ENCODE measurements at places on chromosomes 12 and 14.

GRCh38 chr12:93176165-93176564, 201.6 kb upstream of the NUDT4 start:
- no peak for DNase-seq

GRCh38 chr14:90398315-90398839, 1.5 kb downstream of the CALM1 start:
- peak; percentile 69 for DNase-seq

- no peak for DNase-seq
Measured at GRCh38 chr12:92462049-92462448, 240.7 kb upstream of the PLEKHG7 start.

- DNase-seq = no peak
Measured at GRCh38 chr12:91845365-91845764, 300.3 kb downstream of the BTG1 start.

DNA sequence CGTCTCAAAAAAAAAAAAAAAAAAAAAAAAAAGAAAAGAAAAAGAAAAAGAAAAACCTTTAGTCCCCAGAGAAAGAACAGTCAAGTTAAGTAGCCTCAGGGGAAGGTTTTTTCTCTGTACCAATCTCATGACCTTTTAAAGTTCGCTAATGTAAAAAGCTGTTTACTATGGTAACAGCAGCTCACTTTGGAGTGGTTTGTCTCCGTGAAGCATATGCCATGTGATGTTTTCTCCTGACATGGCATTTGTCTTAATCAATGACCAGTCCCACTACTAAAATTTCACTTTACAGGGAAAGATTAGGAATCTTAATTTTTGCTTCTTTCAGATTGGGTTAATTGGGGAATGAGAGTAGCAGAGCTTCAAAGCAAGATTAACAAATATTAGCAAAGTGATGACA, 4.3 kb downstream of the RNF212B start:
- no peak for DNase-seq

DNA sequence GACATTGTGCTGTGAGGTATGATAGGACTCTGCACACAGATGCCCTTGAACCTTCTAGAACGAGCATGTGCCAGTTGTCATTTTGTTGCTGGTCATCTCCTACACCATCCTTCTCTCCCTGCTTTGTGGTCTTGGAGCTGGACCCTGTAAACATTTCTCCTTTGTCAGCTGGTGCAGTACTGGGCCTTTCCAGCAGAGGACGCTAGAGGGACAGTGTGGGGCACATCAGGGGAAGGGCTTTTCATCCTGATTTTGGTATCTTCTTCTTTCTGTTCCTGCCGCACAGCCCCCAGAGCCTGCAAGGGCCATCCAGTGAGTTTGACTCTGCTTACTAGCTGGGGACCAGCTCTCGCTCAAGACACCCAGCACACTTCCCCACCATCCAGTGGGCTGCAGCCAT, 484.6 kb downstream of the AACS start:
- no peak for DNase-seq

- peak; percentile 90 for DNase-seq
Measured at GRCh38 chr12:85191-85666, 18.7 kb downstream of the IQSEC3 start.

GRCh38 chr12:105721891-105722290, 391.4 kb downstream of the C12orf75 start:
- no peak for DNase-seq

- DNase-seq = no peak
Measured at GRCh38 chr14:58738876-58739275, 101.1 kb downstream of the DACT1 start.

DNA sequence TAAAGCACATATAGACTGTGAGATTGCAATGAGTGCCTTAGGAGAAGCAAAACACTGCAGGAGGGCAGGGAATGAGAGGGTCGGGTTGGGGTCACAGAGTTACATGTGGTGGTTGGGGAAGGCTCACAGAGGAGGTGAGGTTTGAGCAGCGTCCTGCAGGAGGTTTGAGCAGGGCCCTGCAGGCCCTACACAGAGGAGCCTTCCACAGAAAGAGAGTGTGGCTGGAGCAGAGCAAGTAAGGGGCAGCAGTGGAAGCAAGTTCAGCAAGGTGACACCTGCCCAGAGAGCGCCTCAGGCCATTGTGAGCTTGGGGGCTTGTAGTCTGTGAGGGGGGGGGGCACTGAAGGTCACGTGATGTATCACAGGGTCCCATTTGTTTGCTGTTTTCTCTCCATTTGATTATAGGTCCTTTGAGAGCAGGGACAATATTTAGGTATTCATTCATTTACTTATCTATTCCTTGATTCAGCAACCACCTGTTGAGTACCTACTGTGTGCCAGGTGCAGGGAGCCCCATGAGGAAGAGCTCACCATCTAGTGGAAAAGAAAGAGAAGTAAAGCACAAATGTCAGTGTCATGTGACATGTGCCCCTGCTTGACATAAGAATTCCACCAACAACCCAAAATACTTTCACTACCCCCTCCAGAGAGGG, 56.6 kb downstream of the GALNT16 start:
- DNase-seq = no peak

DNA sequence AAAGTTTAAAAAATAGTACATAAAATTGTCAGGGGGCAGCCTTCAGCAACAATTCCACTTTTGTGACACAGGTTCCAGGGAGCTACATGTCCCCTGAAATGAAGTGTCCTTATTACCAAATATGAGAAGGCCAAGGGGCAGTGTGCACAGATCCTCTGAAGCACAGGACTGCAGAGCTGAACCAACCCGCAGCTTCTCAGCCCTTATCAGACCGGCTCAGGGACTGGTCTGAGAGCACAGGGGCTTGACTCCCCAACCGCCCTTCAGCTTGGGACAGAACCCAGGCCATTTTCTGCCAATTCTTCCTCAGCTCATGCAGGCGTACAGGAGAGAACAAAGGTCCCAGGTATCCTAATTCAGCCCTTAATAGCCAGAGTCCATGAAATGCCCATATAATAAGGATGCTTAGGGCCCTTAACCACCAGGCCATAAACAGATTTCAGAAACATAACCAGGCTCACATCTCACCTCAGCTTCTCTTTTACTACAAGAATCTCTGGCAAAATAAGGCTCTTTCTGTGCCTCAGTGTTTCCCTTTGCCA, 221.3 kb downstream of the ANO2 start:
- no peak for DNase-seq

GRCh38 chr14:70785556-70785955, 23.8 kb downstream of the MAP3K9 start:
- no peak for DNase-seq

DNA sequence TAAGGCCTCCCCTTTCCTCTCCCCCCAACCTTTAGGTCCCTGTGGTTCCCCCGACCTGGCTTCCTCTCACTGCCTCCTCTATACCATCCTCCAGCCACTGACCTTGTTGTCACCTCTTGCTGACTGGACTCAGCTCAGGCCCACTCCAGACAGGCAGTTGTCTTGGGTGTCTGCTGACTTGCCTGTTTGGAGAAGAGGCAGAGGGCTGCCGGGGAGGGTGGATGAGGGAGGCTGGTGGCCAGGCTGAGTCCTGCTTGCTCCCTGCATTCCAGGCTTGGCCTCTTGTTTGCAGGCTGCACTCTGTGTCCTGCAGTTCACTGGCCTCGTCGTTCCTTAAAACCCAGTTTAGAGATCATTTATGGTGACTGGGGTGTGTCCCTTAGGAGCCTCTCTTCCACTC, 31.0 kb upstream of the RD3L start:
- DNase-seq = no peak

- DNase-seq = no peak
Measured at GRCh38 chr14:77083082-77083481, 15.0 kb upstream of the CIPC start.

GRCh38 chr12:6347367-6348338, 5.8 kb upstream of the TNFRSF1A start:
- no peak for DNase-seq

DNA sequence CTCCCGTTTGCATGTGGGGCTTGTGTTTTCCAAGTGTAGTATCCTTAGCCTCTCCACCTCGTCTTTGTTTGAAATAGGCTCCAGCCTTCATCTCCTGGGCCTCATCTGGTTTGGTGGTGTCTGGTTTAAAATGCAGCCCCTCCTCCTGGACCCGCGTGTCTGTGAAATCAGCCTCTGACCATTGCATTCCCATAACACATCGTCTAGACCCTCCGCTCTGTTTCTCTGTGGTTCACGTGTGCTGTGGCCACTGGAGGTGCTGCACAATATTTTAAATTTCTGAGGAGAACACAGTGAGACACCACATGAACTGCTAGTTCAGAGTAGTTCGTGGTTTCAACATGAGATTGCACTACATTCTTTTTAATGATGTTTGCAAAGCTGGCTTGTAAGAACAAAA, 35.6 kb downstream of the UBE3B start:
- DNase-seq = no peak

DNA sequence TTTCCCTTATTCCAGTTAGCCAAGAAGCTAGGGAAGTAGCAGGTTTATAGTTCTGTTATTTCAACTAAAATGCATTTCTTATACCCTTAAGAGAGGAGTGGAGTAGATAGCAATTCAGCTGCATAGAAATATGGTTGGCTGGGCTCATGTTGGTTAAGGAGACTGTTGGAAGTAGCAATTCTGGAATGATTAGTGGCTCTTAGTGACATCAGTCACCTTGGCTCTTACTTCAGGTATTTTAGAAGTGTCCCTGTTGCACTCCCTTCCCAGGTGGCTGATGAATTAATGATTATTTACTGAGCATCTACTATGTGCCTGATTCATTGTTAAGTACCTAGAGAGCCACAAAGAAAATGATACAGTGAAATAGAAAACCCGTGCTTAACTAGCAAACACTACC, 128.1 kb downstream of the MGST1 start:
- DNase-seq = no peak

- no peak for DNase-seq
Measured at GRCh38 chr14:98198385-98198784, 1073.6 kb downstream of the BCL11B start.

GRCh38 chr14:47154276-47154797, 502.8 kb upstream of the RPL10L start:
- no peak for DNase-seq

- no peak for DNase-seq
Measured at GRCh38 chr14:75905147-75905904, 76.5 kb downstream of the TGFB3 start.

DNA sequence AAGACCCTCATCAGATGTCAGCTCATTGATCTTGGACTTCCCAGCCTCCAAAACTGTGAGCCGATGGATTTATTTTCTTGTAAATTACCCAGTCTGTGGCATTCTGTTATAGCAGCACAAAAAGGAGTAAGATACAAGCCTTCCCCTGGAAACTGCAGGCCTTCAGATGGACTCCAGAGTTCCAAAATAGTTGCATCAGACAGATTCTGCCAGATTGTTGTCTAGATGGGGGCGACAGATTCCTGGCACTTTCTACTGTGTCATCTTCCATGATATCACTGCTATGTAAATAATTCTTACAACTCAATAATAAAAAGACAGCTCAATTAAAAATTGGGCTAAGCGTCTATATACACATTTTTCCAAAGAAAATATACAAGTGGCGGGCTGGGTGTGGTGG, 17.2 kb upstream of the MARK3 start:
- no peak for DNase-seq

DNA sequence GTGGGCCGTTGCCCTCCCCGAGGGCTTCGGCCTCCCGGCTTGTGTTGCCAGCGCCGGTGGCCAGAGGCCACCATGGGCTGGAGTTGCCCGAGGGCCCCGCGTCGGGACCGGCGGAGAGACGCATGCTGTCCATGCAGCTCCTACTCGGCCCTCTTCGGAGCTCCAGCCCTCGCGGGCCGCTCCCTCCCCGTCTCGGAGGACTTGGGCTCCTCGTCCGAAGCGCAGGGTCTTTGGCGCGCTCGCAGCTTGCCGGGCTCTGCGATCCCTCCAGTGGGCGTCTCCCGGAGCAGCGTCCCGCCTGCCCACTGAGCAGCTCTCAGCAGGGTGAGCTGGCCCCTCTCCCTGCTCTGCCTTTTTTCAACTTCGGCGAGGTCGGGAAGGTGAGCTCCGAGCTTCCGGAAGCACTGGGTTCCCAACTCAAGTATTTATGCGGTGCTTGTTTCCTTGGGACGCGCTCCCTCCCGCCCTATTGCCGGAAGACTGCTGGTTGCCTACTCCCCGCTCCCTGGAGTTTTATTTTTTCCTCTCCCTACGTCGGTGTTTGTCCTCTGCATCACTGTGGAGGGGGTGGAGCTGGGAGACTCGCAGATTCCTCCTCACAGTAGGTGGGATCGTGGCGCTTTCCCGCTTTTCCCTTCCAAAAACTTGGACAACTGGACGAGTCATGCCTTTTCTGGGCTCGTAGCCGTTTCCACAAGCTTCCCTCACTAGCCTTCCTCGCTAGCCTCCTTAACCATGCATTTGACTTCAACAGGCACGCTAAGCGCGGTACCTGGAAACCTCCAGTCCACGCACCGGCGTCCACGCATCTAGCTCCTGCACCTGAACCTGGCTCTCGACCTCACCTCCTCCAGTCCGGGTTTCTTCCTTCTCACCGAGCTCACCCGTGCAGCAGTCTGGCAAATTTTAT, at the start of gene AVPR1A:
AVPR1A (minus strand) TSS at position 489 of the 910 bp plus-strand sequence; CDS start at position 124, 365 bp downstream.
- DNase-seq = peak; percentile 65

DNA sequence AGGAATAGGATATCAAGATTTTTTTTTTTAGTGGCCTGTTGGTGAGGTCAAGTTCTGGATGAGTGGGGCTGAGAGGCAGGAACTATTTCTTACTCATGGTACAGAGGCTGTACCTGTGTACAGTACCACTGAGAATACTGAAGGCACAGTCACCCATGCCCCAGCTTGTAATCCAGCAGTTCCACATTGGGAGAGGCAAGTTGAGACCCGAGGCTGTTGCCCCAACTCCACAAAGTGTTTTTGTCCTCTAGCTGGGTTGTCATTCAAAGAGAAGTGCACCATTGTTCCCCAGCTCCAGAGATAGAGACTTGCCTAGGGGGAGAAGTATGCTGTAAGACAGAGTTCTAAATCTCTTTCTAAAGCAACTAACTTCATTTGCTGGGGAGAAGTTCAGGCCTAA, 38.7 kb downstream of the ARID2 start:
- DNase-seq = no peak

DNA sequence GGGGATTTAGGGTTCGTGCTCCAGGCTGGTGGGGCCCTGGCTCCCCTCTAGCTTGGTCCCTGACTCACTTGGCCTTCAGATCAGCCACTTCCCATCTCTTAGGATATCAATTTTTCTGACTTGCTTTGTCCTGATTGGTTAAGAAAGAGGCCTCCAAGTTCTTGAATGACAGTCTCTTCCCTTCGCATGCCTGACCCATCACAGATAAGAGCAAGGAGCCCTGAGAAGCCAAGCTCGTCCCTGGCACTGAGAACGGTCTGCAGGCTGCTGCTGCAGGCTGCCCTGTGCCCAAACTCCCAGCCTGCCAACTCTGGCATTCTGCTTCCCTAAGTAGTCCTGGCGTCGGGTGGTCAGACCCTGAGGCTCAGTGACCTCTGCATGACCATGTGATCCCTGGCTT, 794 bp upstream of the LRTM2 start:
- DNase-seq = no peak

DNA sequence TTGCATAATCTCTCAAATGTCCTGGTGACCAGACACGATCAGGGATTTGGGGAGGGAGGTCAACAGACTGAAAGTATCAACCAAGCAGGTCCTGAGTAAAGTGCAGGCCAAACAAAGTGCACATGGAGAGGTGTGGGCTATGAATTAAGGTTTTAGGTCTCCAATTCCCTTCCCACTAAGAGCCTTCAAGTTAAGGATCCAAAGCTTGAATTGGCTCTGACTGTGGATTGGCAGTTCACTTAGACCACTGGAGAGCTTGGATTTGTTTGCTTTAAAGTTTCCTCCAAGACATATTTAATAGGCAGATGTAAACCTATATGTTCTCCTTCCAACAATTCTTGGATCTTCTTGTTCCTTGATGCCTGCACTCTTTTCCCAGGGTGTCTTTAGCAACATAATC, 129.6 kb upstream of the IGF1 start:
- DNase-seq = no peak

- peak; percentile 17 for DNase-seq
Measured at GRCh38 chr12:26744697-26745440, 88.1 kb downstream of the ITPR2 start.
